Activated T-cell treated with anti-CD3 and anti-CD28 coated beads for 4 hours (primary cell): ENCODE measurements at places on chromosomes 13 and 19.

DNA sequence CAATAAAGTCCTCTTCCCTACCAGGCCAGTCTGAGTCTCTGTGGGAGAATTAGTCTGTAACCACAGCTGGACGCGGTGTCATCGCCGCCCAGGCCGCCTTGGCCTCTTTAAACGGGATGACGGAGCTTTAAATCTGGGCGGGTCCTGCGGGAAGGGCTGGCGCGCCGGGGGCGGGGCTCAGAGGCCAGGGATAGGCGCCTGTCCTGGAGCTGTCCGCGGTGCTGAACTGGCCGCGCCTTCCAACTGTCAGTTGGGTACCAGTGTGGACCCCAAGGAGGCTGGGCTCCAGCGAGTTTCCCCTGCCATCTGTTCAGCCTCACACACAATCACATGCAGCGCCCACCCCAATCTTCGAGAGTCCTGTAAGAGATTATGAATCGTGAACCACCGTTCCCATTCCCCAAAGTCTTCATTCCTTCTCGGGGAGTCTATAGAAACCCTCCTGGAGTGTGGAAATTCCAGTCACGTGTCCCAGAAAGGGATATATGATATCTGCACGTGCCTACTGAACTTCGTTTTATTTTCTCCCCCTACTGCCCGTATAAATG, 11.5 kb downstream of the APLP1 start:
- DNase-seq = no peak

DNA sequence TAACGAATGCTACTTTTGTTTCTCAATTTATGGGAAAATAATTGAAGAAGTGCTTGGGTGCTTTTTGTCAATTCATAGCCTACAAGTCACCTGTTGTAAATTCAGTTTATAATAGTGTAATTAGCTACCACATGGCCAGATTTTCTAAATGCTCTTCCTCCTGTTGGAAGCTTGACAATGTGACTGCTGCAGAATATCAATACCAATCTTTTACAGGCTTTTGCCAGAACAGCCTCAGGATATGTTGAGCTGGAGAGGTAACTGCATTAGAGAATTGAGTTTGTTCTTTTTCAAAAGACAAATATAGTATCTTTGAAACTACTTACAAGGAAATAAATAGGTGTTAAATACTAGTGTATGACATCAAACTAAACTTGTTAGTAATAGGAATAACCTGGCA, 277.8 kb downstream of the POU4F1 start:
- no peak for DNase-seq

DNA sequence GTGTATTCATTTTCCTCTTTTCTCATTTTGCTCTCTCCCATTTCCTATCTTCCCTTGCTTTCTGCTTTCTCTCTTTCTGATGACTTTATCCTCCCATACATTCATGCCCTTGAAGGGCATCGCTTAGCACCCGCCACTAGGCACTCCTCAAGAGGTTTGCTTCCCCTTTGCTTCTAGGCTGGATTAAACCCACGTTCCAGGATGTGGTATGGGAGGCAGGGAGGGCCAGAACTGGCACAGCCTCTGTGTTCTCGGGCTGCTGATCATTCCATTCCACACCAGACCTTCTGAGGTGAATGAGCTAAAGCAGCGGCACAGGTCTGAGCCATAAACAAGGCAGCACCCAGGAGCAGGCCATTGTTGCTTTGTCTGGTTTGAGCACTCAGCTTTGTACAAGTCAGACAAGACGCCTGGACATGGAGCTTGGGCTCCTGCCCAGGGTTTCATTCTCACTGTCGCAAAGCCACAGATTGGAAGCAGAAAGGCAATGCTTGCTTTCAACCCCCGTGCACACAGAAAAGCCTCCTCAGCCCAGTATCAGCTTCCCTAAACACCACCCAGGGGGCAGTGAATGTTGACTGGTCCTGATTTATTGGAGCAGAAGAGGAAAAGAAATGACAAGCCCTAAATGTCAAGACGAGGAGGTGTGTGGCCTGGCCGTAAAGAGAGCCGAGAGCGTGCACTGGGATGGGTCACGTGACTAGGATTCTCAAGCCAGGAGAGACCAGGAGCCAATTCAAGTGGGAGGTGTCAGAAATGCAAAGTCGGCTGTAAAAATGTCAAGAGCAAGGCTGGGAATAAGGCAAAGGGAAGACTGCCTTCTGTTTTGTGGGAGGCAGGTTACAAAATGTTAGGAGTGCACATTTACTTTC, 218.0 kb upstream of the SERP2 start:
- no peak for DNase-seq

DNA sequence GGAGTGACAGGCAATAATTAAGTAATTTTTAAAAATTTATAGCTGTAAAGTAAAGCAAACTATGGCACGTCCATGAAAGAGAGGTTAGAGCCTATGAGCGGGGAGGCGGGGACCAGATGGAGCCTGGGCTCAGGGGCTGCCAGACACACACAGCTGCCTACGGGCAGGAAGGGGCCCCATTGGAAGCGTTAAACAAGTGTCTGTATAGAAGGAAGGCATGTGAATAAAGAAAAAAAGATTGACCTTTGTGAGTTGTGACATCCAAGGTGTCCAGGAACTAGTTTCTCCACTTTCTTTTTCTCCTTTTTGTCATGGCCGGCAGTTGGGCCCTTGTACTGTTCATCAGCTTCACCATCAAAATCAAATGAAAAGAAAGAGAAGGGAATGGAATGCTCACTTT, 56.8 kb downstream of the LRCH1 start:
- no peak for DNase-seq

GRCh38 chr13:114108141-114108761, 24.2 kb downstream of the RASA3 start:
- no peak for DNase-seq

GRCh38 chr19:39318071-39318470, 2.6 kb downstream of the LRFN1 start:
- no peak for DNase-seq

GRCh38 chr19:38039966-38040365, 133.0 kb downstream of the SIPA1L3 start:
- no peak for DNase-seq

- no peak for DNase-seq
Measured at GRCh38 chr13:102073251-102073650, 328.6 kb downstream of the FGF14 start.

DNA sequence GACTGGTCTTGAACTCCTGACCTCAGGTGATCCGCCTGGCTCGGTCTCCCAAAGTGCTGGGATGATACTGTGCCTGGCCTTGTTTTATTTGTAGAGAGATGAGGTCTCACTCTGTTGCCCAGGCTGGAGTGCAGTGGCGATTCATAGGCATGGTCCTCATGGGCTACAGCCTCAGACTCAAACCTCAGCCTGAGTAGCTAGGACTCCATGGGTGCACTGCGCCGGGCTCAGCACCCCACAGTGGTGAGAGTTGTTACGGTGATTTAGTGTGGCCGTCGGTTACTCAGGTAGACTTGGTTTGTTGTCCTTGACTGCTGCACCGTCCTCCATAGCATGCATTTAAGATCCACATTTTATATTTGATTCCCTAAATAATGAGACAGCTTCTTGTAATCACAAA, 80.7 kb downstream of the SLC6A16 start:
- DNase-seq = no peak

GRCh38 chr13:72286421-72286820, 419.4 kb upstream of the DACH1 start:
- no peak for DNase-seq
